ENCODE measurements at places on chromosomes 16 and 17. TPM values are rescaled to one million over a fixed set of nuclear protein-coding genes. Genes with fewer than 3 reads are reported as not detected.

The TBC1D28 gene
- not detected for total RNA-seq

The KIF19 gene
- 0.11 TPM for total RNA-seq

The CCDC78 gene
- total RNA-seq: 5.7 TPM

The GINS2 gene
- 62.9 TPM for total RNA-seq

The ZFPM1 gene
- total RNA-seq: 15.0 TPM

The SHISA9 gene
- total RNA-seq: not detected

GRCh38 chr17:68507576-68507975 lies 4.7 kb upstream of the PRKAR1A start:
- no peak for DNase-seq

GRCh38 chr17:4480929-4481898 lies 17.5 kb upstream of the SPNS2 start:
- peak; percentile 75 for DNase-seq

DNA sequence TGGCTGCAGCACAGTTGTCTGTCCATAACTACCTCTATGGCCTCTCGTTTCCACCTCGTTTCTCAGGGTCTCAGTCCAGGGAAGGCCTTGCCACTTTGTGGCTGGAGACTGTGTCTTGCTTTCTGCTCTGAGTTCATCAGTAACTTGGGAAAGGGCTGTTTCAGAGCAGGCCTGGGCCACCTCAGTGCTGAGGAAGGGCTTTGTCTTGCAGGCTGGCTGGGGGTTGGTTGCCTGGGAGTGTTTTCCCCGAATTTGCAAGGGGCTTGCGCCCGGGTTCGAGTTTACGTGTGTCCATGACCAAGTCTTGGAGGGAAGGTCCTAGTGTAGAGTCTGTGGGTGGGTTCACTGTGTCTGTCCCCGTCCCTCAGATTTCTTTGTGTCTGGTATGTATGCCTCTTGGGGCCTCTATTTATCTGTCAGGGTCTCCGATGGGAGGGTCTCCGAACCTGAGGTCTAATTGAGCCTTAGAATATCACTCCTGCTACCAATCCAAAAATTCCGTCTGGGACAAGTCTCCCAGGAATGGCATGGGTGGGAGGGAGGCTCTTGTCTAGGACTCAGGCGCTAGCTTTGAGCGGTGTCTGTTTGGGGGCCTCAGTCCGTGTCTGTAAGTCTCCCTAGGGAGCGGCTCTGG lies 594 bp upstream of the TGFB1I1 start:
- no peak for DNase-seq

DNA sequence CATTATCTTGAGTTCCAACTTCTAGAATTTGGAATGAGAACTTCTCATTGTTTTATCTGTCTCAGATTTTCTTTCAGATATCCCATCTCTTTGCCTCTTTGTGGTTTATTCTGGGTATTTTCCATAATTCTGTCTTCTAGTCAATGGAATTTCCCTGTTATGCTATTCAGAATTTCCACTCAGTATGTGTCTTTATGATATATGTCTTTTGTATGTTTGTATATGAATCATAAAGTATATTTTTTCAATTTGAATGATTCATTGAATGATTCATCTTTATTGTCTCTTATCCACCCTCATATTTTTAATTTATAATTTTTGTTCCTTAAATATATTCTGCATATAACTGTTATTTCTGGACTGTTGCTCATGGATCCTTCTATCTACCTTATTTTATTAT lies 729.7 kb upstream of the GOT2 start:
- DNase-seq: no peak

DNA sequence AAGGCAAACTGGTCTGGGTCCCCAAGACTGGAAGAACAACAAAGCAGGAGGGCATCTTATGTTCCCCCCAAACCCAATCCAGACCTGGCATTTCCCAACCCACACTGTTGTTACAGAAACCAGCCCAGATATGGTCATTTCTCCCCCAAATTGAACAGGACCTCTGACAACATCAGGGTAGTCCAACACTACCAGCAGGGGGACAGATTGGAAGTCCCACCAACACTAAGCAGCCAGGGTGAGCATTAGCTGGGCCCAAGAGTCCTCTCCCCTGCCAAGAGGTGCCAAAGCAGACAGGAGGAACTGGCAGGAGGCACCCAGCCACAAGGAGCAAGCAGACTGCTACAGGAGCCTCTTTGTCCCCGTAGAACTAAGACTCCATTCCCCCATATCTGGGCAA lies 29.3 kb upstream of the CNEP1R1 start:
- DNase-seq: no peak

DNA sequence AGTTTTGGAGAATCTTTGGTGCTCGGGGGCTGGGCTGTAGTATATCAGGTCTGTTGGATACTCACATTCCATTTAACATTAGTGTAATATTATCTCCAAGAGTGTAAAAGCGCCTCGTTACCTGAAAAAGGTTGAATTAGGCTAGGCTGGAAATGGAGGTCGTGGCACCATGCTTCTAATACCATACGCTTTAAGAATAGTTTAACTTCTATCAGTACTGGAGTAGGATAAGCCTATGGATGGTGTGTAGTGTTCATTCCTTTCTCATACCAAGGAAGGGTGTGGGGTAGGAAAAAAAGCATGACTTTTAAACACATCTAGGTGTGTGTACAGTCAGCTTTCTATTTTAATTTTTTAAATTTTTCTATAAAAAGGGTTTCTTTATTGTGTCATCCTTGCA lies 2.0 kb downstream of the SRCAP start:
- DNase-seq: no peak
